ENCODE measurements at places on chromosomes 5 and 9.
A peak's percentile ranks its signal among the peaks of the same experiment; 100 is the strongest.

GRCh38 chr9:121529237-121529987 is 29.8 kb upstream of the GGTA1 start:
- DNase-seq, result no peak

- DNase-seq, result no peak
Measured at GRCh38 chr5:128770907-128771306, 194.4 kb upstream of the SLC27A6 start.

DNA sequence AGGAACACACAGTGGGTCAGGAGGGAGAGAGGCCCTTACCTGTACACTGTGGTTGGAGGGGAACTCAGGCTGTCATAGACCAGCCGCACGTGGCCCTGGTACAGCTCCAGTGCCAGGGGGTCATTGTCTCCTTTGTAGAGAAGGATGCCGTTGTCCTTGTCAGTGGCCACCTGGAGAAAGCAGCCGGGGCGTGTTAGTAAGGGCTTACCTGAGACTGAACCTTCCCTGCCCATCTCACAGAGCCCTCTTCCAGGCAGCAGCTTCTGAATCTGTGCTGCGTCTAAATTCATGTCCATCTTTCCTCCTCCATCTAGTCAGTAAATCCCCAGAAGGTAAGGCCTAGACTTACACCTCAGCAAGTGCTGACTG is 104.7 kb upstream of the PANK3 start:
- DNase-seq, result no peak

DNA sequence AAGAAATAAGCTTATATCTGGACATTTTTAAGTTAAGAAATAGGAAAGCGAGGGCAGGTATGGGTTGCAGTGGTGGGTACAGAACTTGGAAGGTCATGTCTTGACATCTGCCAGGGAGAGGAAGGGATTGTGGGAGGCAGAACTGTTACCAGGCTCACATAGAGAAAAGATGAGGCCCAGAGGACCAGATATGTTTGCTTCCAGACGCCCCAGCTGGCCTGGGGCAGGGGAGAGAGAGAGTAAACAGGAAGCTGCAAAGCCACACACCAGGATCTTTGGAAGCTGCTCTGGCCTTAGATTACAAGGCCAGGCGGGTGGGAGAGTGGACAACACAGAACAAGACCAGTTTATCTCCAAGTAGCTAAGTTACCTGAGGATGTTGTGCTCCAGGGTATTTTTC is 71.2 kb downstream of the MARCHF11 start:
- DNase-seq, result no peak

DNA sequence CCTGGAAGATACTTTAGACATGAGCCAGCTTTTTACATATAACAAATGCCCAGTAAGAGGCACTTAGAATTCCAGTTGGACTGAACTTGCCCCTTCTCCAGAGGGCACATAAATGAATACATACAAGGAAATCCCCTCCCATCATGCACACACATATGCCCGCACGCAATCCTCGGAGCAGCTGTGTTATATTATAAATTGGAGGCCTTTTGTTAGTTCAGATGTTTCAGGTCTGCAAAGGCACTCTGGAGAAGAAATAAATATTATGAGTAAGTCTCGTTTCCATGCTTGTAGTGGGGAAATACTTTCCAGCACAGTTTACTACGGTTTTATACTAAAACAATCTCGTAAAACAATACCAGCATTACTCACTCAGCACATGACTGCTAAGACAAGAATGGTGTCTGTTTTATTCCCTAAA is 17.6 kb upstream of the MUSK start:
- no peak for DNase-seq

- no peak for DNase-seq
Measured at GRCh38 chr9:79581794-79582193, 10.0 kb downstream of the TLE4 start.

DNA sequence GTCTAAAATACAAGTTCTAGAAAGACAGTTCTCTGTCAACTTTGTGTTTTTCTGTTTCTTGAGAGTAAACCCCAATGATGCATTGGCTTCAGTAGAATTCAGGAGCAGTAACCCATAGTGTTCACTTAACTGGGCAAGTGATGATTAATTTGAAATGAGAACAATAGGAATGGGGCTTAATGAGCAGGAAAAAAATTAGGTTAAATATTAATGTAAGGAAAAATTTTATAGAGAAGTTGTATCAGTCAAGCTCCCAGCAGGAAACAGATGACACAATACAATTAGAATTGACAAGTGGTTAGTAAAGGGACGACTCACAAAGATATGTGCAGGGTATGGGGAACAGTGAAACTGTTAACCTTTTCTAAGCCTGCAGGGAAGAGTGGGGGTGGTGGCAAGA is 38.2 kb downstream of the ENTREP1 start:
- no peak for DNase-seq

- no peak for DNase-seq
Measured at GRCh38 chr5:41517909-41518308, 7.5 kb upstream of the PLCXD3 start.

DNA sequence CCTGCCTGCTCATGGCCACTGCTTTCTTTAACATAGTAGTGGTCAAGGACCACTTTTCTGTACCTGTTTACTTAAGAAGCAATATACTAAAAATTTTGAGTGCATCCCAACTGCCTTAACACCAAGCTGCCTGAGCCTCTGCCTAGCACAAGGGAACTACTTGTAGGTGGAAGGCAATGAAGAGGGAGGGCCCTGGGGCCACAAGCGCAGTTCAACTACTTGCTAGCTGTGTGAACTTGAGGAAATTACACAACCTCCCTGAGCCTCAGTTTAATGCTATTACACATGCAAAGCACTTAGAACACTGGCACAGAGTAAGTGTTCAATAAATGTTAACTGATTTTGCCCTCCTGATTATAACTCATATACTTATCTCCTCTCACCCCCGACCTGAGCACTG is 6.3 kb downstream of the ARL15 start:
- DNase-seq, result no peak

DNA sequence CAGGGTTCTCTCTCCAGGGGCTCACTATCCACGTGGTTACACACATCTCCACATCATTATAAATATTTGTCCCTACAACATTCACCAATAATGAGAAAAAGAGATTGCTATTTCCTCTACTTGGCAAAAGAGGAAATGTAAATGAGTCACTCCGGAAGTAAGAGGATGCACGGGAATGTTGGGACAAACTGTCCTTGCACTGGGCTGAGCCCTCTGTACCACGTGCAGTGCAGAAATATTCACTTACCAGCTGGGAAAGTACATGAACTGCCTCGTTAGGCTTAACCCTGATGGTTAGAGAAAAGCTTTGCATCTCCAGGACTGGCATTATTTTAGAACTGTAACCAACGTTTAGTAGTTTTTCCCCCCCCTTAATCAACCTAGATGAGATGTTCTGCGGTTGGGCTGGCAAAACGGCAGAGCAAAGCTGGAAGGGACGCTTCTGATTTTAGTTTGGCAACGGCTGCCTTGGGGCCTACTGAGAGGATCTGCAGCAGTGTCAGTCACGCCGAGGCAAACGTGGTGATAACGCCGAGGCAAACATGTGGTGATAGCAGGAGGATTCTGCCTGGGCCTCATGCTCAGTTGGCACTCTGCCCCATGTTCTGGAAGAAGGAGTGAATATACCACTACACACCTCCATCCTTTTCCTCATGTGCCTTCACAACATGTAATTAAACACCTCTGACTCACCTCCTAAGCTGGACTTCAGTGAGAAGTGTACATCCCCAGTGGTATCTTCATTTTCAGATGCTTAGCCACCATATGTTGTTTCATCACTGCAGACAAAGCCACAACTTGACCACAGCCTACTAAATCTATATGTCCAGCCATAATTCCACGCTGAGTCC is 661.4 kb upstream of the KLF4 start:
- no peak for DNase-seq

GRCh38 chr9:89815903-89816573 is 211.2 kb downstream of the GADD45G start:
- no peak for DNase-seq

DNA sequence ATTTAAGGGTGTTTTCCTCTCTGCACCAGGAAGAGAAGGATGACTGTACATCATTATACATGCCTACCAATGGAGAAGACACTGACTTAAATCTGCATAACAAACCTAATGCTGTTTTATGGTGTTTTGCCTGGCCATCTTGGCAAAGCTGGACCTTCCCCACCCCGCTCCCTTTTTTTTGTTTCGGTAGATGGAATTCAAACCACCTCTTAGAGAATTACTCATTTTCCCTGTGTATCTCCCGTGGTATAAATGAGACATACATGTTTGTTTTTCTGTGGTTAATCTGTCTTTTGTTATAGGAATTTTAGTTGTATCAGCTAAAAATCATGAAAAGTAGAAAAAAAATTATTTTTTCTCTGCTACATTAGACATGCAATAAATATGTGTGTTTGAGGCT is 28.8 kb downstream of the IL12B start:
- DNase-seq, result no peak

- DNase-seq, result no peak
Measured at GRCh38 chr9:137083394-137084004, 3.3 kb upstream of the MAN1B1 start.

- no peak for DNase-seq
Measured at GRCh38 chr5:133714161-133714915, 102.0 kb upstream of the FSTL4 start.

DNA sequence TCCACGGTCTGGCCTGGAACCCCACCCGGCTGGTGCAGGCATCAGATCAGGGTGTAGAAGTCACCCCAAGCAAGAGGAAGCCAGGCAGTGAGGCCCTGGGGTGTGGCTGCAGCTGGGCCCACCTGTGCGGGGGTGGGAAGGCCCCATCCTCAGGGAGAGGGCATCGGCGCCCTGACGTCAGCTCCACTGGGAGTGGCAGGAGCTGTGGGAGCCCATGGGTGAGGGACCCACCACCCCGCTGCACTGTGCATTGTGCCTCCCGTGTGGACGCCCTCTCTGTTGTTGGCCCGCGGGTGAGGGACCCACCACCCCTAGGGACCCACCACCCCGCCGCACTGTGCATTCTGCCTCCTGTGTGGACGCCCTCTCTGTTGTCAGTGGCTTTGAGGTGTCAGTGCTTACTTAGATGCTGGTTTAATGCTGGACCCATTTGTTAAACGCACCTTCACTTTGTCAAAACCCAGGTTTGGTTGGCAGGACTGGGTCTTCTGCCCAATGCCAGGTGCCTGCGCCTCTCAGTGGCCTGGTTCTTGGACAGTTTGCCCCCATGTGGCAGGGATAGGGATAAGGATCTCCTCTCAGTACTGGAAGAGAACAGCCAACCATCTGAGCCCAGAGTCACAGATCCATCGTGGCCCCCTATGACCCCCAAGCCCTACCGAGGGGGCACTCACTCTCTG is 6.9 kb upstream of the EXOC3 start:
- no peak for DNase-seq

- no peak for DNase-seq
Measured at GRCh38 chr5:118144540-118144939, 843.8 kb downstream of the DTWD2 start.

GRCh38 chr5:104421431-104421830 is 858.8 kb upstream of the NUDT12 start:
- no peak for DNase-seq

GRCh38 chr9:99140685-99141314 is 35.9 kb downstream of the TGFBR1 start:
- no peak for DNase-seq

- no peak for DNase-seq
Measured at GRCh38 chr9:124723352-124723751, 47.8 kb downstream of the NR6A1 start.

DNA sequence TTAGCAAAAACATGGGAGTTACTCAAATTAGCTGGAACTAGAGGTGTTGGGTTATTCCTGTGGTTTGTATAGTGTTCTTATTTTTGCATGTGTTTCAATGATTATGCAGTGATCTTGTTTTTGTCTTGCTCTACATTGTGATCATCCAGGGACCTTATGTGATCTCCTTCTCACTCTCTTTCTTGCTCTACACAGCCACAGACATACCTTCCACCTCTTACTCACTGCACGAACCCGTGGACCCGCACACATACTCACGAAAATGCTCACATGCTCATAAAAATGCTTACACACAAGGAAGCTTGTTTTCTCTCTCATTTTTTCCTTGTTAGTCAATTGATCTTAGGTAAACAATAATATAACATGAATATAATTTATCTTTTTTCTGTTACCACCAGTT is 187.1 kb downstream of the KDM4C start:
- no peak for DNase-seq

DNA sequence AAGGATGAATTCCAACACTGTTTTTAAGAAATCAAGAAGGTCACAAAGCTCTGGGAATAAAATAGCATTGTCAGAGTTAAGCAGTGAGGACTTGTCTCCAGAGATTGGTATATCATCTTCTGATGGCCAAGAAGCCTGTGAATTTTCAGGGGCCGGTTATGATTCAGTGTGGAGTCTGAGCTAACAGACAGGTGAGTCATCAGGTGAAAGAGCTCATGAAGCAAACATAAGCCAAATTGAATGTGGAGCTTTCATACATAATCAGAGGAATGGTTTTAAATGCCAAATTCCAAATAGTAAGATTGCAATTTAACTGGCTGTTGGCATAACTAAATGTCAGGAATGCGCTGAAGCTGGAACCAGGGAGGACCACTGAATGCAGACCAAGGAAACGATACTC is 494.2 kb downstream of the MTRR start:
- DNase-seq, result no peak

GRCh38 chr9:92954049-92954861 is 6.9 kb downstream of the FGD3 start:
- DNase-seq, result peak; percentile 70

GRCh38 chr9:136342181-136343120 is 15.1 kb downstream of the GPSM1 start:
- no peak for DNase-seq

All from stimulated activated CD4-positive, alpha-beta T cell treated with anti-CD3 and anti-CD28 coated beads, TNF-alpha, amount 100 ng/mL, for 1 hour (primary cell).